ENCODE measurements at places on chromosomes 2 and 18.

GRCh38 chr18:13422541-13423147 is 204.1 kb downstream of the LDLRAD4 start:
- DNase-seq, result no peak

DNA sequence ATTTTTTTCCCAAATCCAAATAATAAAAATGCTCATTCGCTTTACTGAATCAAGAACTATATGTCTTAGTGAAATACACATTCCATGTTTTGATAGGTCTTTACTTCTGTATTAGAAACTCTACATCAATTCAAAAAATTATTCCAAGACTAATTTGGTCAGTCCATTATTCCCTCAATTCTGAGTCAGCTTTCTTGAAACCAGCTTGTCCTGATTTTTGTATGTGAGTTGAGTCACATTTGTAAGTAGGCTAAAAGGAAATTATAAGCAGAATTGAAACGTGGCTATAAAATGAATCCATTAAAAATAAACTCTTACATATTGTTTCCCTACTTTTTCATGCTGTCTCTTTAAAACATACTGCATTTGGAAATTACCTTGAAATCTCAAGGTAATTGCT is 113.0 kb downstream of the DNER start:
- no peak for DNase-seq

DNA sequence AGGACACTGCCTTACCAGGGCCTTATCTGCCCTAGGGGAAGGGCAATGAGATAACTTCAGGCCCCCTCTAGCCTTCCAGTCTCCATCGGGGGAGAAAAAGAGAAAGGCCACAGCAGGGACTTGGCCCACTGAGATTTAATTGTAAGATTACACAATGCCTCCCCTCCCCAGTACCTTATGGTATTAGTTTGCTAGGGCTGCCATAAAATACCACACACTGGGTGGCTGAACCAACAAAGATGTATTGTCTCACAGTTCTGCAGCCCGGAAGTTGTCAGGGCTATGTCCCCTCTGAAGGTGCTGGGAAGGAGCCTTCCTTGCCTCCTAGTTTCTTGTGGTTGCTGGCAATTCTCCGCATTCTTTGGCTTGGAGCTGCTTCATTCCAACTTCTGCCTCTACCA is 34.8 kb upstream of the SPATA3 start:
- DNase-seq, result no peak

DNA sequence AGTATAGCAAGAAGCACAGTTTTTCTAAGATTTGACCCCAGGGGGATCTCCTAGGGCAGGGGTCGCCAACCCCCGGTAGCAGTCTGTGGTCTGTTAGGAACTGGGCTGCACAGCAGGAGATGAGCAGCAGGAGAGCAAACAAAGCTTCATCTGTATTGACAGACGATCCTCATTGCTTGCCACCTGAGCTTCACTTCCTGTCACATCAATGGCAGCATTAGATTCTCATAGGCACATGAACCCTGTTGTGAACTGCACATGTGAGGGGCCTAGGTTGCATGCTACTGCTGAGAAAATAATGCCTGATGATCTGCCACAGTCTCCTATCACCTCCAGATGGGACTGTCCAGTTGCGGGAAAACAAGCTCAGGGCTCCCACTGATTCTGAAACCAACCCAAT is 136.2 kb downstream of the RGPD3 start:
- DNase-seq, result no peak

- no peak for DNase-seq
These were observed 422.5 kb downstream of the CMPK2 start for GRCh38 chr2:6443061-6443823.

DNA sequence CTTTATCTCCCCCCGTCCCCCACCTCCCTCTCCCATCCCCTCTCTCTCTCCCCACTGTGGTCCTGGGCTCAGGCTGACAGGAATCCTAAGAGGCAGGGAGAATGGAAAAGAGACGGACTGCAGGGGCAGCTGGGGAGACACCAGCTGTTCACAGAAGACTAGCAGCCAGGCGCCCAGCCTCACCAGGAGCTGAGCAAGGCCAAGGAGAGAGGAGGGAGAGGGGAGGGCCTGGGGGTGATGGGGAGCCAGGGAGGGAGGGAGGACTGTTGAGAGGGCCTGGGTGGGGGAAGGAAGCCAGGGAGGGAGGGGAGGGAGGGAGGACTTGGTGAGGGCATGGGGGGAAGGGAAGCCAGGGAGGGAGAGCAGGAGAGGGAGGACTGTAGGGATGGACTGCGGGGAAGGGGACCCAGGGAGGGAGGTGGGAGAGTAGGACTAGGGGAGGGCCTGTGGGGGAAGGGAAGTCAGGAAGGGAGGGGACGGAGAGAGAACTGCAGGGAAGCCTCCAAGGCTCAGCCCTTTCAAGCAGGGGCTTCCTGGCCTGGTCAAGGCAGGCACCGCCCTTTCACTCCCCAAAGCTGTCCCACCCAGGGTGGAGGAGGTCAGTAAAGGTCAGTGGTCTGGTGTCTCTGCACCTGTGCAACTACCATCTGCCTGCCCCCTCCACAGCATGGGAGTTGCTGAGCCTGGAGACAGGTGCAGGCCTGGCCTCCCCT is 517.7 kb upstream of the MYT1L start:
- DNase-seq, result no peak

GRCh38 chr18:10202845-10203321 is 251.6 kb upstream of the APCDD1 start:
- DNase-seq, result no peak

- no peak for DNase-seq
These were observed 23.9 kb downstream of the DOK1 start for GRCh38 chr2:74578408-74578807.

GRCh38 chr2:20797096-20797495 is 25.8 kb downstream of the LDAH start:
- DNase-seq, result no peak

- DNase-seq, result no peak
These were observed 3.9 kb downstream of the MAPRE3 start for GRCh38 chr2:26974352-26974751.

- DNase-seq, result no peak
These were observed 36.8 kb downstream of the KCNIP3 start for GRCh38 chr2:95333888-95334338.

GRCh38 chr2:233353101-233353768 is 1.1 kb upstream of the DGKD start:
- DNase-seq, result no peak

DNA sequence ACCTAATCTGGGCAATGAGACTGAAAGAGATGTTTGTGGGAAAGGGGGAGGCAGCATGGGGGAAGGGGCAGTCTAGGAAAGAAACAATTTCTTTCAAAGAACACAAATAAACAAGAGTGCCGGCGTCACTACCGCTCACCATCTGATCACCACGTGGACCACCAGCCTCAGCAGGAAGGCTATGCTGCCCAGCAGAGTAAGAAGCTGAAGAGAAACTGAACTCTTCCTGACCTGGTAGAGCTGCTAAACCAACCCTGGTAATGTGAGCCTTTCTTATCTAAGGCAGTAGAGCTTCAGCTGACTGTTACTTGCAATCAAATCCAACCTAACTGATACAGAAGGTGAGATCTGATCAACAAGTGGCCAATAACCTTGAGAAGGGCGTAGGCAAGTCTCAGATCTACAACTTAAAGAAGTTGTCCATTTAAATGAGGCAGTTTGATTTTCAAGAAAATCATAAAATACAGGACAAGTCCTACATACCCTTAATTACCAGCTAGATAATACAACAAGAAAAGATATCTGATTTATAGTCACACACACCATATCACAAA is 44.2 kb upstream of the SPTBN1 start:
- DNase-seq, result no peak

DNA sequence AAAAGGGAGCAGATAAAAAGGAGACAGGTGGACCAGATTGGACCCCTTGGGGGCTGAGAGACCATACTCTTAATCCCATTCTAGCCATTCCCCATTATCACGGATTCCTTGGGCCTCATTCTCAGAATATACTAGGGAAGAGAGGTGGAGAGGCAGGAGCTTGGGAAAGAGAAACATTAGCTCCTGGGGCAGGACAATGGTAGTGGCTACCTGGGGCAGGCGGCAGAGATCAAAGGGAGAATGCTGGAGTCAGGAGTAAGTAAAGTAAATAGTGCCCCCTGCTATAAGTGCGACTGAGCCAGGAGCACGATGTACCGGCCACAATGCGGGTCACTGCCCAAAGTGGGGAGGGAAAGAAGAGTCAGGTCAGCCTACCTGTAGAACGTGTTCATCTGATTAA is 20.4 kb upstream of the IHH start:
- no peak for DNase-seq

DNA sequence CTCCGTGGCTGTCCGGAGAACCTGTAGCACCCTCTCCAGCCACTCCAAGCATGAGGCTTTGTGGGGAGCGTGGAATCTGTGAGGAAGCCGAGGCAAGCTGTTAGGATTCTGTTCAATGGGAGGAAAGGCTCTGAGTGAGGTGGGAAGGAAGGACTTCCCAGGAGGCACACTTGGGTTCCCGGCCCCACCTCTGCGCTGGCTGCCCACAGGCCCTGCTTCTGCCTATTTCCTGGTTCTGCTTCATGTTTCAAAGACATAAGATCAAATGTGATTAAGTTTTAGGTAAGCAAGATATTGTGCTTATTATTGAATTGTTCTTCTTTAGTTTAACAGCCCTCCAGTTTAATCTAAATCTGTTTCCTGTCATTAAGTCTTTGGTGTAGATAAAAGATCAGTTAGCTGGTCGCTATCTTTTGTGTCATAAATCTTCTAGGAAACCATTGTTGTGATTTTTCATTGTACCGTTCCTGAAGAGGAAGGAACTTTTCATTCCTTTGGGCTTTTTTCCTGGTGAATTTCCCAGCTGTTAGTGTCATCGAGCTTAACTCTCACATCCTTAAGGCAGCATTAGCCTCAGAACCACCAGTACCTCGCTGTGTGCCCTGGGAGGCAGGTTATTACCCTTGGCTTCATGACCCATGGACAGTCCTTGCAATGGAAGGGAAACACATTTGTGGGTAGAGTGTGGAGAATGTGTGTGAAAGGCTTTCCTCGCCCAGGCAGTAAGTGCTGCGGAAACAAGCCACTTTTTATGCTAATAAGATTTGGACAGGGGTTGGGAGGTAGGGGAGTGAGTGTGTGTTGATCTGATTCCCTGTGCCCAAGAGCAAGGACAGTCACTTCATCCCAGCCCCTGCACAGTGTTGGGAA is 61.9 kb upstream of the ALPP start:
- DNase-seq, result no peak

GRCh38 chr2:174343343-174343622 is 8.5 kb downstream of the SP9 start:
- DNase-seq, result peak; percentile 67

- no peak for DNase-seq
These were observed 12.5 kb downstream of the ITM2C start for GRCh38 chr2:230877116-230877758.

- DNase-seq, result no peak
These were observed 198.8 kb downstream of the NDUFA10 start for GRCh38 chr2:239826376-239826775.

DNA sequence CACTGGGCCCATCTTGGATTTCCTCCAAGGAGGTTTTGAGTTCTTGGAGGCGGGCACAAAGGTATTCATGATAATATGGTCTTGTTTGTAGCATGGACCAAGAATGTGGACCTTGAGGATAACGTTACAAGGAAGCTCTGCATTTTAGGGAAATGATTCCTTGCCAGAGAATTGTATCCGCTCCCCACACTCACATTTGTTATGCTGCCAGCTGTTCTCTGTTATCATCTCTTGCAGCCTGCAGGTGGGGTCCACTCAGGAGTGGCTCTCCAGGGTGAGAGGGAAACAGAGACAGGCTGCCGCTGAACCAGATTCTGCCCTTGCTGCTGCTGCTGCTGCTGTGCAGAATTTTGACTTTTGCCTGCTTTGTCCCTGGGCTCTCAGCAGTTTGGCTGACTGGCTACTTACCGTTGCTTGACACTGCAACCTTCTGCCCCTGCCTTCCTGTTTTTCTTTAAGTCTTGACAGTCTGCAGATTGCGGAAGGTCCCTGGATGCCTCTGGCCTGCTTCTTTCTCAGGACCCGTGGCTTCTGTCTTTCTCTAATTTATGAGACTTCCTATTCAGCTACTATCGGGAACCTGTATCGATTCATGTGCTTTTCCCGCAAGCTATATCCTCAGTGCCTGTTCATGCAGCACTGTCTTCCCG is 122.3 kb upstream of the DOCK10 start:
- DNase-seq, result no peak

DNA sequence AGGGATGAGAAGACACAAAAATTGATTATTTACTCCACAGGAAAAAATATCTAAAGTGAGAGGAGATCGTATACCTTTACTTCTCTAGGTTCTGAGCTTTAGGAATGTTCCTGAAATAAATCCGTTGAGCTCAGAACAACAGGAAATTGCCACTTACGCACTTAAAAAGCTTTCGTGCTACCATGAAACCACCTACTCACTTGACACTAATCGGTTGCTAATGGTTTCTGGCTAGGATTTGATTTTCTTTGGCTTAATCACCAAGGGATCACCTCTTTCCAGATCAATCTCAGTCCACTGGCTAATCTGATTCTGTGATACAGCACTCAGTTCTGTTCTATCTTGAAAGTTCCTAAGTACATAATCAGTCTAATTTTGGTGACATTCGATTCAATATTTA is 419.6 kb downstream of the DLGAP1 start:
- DNase-seq, result no peak

DNA sequence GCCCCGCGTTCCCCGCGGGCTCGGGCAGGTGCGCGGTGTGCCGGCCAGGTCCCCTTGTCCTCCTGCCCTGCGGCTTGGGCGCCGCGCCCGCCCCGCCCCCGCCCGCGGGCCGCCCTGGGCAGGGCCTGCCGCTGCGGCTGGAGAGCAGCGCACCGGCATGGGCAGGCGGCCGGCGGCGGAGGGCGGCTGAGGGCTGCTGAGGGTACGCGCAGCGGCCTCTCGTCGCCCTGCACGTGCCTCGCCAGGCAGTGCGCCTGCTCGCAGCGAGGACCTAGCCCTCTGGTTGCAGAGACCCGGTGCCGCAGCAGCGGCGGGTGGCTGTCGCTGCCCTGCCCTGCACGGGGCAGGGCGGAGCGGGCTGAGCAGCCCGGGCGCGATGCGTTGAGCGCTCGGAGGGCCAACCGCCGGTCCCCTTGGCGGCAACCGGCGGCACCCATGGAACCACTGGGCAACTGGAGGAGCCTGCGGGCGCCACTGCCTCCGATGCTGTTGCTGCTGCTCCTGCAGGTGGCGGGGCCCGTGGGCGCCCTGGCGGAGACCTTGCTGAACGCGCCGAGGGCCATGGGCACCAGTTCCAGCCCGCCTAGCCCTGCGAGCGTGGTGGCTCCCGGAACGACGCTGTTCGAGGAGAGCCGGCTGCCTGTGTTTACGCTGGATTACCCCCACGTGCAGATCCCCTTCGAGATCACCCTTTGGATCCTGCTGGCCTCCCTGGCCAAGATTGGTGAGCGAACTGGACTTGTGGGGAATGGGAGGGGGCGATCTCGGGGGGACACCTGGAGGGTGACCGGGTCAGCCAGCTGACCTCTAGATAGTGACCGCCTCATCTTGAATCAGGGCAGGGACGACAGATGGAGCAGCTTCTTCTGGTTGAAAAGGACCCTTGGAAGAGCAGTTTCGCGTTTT is at the start of gene SLC9A2:
Gene SLC9A2 (plus strand): TSS at position 140 of the 906 bp plus-strand sequence. CDS start 296 bp downstream, at position 436.
- DNase-seq, result peak; percentile 78

DNA sequence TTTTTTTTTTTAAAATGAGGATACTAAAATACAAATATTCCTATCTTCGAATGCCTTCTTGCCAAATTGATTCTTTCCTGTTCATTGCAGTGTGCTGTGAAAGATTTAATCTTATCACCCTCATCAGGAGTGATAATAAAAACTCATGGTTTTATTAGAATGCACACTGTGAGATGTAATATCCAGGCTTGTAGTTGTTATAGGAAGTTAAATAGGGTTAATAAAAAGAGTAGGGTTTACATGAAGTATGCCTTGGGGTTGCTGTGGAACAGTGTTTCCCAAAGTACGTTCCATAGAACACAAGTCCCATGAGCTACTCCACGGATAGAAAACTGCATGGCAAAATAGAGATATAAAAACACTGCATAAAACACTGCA is 191.9 kb downstream of the SPP2 start:
- DNase-seq, result no peak

GRCh38 chr2:241808721-241809382 is at the start of gene NEU4:
Gene NEU4, plus strand, starts transcription at chr2:241809193. Its CDS starts 5,292 bp downstream, at chr2:241814485.
- no peak for DNase-seq
